ENCODE measurements at places on chromosomes 12 and 14.
A peak's percentile ranks its signal among the peaks of the same experiment; 100 is the strongest.

GRCh38 chr14:93960108-93960475 is 16.3 kb downstream of the ASB2 start:
- no peak for DNase-seq

GRCh38 chr14:50773632-50774541 is 57.1 kb downstream of the NIN start:
- DNase-seq, result peak; percentile 44

GRCh38 chr12:124829008-124829707 is 34.5 kb downstream of the SCARB1 start:
- peak; percentile 98 for DNase-seq

DNA sequence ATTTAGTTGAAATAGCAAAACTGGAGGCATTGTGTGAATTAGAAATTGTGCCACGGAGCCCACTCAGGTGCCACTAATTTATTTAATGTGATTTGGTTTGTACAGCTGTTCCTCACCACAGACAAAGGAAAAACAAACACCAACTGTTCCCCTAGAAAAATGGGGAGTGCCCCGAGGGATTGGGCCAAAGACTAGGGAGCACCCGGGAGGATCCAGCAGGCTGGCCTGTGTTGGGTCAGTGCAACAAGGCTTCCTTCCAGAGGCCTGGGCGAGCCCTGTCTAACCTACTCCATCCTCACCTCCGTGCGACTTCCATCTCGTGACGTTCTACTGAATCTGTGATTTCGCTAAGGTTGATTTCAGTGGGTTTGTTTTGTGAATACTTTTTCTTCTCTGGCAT is 206.2 kb downstream of the CHST11 start:
- DNase-seq, result no peak

DNA sequence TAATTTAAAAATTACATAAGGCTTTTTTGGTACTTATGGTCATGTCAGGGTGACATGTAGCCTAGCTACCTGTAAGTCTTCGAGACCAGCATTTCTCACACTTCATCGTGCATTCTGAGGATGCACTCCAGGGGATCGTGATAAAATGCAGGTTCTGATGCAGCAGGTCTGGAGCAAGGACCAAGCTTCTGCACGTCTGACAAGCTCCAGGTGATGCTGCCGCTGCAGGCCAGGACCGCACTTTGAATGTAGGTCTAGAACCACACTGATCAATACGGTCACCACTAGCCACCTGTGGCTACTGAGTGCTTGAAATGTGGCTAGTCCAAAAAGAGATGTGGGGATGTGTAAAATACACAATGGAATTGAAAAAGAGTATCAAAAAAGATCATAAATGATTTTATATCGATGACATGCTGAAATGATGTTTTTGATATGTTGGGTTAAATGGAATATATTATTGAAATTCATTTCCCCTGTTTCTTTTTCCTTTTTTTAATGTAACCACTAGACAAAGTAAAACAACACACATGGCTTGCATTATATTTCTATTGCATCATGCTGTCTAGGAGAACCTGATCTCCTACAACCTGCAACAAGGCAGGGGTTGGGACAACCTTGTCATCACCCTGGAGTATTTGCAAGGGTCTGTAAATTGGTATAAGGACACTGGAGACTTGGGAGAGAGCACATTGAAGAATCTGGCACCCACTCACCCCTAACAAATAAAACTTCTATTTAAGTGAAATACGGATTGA is 142.4 kb downstream of the DPF3 start:
- DNase-seq, result no peak

DNA sequence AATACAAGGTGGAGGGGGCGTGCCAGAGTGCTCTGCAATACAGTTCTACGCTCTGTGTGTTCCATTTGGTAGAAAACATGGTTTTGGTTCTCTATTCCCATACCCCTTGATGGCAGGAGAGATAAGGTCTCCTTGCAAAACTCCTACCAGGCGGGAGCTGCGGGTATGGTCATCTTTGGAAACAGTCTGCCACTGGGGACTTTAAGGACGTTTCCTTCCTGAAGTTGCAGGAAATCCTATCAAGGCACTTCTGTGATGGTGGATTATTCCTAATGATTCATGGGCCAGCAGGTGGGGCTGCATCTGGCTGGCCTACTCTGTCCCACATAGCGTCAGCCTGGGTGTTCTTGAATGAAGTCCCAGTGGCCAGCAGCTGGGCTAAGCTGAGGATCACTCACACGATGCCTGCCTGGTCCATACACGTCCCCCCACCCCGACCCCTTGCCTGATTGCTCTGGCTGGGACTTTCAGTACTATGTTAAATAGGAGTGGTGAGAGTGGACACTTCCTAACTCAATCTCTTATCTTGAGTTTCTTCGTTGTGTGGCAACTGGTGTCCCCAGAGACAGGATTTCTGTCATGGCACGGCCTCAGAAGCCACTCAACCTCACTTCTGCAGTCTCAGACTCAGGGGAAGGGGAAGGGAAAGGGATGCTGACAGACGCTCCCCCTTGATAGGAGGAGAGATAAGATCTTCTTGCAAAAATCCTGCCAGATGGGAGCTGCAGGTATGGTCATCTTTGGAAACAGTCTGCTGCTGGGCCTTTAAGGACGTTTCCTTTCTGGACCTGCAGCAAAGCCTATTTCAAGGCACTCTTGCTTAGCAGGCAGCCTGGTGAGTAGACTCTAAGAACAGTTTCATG is 61.0 kb upstream of the FKBP4 start:
- DNase-seq, result no peak

DNA sequence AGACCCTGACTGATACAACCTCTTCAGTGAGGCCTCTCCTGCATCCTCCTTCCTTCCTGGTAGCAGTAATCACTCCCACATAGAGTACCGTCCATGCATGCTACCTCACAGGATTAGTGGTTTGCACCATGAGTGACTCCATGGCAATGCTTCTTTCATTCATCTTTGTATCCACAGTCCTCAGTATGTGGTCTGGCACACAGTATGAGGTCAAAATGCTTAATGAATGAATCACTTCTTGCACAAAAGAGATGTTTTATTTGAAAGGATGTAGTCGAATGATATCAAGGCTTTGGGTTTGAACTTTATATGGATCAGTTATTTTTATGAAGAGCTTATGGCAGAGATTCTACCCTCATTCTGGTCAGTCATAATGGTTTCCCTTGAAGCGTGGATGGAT is 42.2 kb downstream of the KCNA5 start:
- DNase-seq, result peak; percentile 76
